Karpas-422 (cell line): ENCODE measurements at places on chromosomes 13 and 19. TPM values are rescaled to one million over a fixed set of nuclear protein-coding genes. Genes with fewer than 3 reads are reported as not detected.

DNA sequence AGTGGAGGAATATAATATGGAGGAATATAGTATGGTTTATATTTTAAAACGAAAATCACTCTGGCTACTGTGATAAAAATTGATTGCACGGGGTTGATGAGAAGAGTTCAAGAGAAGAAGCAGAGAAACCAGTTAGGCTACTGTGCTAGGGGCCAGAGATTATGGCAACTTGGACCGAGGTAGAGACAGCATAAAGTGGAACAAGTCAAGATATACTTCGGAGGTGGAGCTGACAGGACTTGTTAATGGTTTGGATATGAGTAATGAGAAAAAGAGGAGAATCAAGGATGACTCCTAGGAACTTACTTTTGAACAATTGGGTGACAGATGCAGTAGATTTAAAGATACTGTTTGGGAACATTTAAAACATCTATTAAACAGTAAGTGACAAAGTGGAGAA, 6.6 kb upstream of the WDFY2 start:
- H3K36me3 ChIP-seq, result no peaks in the 10 kb centered on the region
- no peak overlapping the region for H3K27ac ChIP-seq
- H3K27me3 ChIP-seq, result no peaks in the 10 kb centered on the region
- H3K4me3 ChIP-seq, result no peak overlapping the region

DNA sequence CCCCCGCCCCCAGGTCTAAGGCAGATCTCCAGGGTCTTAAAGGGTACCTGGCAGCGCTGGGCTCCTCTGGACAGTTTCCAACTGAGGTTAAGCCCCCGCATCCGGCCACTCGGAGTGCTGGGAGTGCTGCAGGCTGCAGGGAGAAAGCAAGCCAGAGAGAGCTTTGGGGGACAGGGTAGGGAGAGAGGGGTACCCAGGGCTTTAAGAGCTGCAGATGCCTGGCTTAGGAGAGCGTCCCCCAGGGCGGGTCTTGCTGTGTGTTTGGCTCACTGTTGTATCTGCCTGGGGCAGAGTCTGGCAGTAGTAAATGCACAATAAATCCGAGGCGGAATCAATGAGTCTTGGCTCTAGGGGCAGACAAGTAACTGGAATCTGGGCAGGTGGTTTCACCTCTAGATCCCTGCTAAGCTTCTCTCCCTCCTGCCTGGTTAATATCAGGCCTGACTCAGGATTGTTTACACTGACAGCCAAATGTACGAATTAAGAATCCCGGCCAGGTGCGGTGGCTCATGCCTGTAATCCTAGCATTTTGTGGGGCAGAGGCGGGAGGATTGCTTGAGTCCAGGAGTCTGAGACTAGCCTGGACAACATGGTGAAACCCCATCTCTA, 798 bp upstream of the COX6B2 start:
- no peaks in the 10 kb centered on the region for H3K27me3 ChIP-seq
- no peaks in the 10 kb centered on the region for H3K36me3 ChIP-seq
- no peak overlapping the region for H3K4me3 ChIP-seq
- H3K4me1 ChIP-seq, result no peaks in the 10 kb centered on the region

- no peak overlapping the region for H3K27ac ChIP-seq
- H3K4me3 ChIP-seq, result no peak overlapping the region
- peaks cover 6% of the 10 kb centered on the region for H3K4me1 ChIP-seq
- H3K27me3 ChIP-seq, result no peaks in the 10 kb centered on the region
- peaks cover 12% of the 10 kb centered on the region; the same call in 1 of the 2 replicates for H3K36me3 ChIP-seq
Measured at GRCh38 chr13:113528101-113528812, 37.7 kb upstream of the DCUN1D2 start.

- H3K27ac ChIP-seq, result no peak overlapping the region
- no peak for DNase-seq
- no peaks in the 10 kb centered on the region for H3K27me3 ChIP-seq
- H3K4me3 ChIP-seq, result no peak overlapping the region
- peaks cover 17% of the 10 kb centered on the region for H3K4me1 ChIP-seq
Measured at GRCh38 chr13:95247852-95248251, 53.4 kb downstream of the ABCC4 start.

- no peaks in the 10 kb centered on the region for H3K36me3 ChIP-seq
- H3K27ac ChIP-seq, result no peak overlapping the region
- DNase-seq, result no peak
Measured at GRCh38 chr19:16895467-16896145, 6.8 kb downstream of the F2RL3 start.

GRCh38 chr13:20378721-20379120, 146.6 kb upstream of the GJB6 start:
- no peaks in the 10 kb centered on the region for H3K36me3 ChIP-seq
- no peaks in the 10 kb centered on the region for H3K27me3 ChIP-seq
- no peaks in the 10 kb centered on the region for H3K4me1 ChIP-seq

DNA sequence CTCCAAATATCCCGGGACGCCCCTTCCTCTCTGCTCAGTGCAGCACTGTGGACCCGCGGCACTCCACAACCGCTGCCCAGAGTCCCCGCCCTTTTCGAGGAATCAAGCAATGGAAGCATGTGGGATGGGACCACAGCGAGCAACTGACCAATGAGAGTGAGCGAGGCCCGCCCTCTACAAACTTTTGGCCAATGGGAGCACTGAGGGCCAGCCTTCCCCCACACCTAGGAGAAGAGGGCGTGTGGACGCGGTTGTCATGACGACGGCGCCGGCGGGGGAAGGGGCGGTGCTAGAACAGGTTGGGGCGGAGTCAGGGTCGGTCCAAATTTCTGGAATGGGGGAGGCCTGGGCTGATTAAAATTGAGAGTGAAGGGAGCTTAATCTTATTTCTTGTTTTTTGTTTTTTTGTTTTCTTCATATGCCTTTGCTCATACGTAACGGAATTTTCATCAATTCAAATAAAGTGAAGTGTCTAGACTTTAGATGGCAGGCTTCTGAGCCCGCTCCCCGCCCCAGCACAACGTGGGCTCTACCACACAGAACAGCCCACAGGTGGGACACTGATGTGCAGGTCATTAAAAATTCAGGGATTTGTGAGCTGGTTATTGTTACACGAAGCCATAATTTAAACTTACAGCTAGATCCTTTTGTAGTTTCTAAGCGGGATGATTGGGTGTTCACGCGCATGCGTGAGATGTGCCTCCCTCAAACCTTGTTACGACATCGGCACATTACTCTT, at the start of gene DNAAF3:
TSS of gene DNAAF3 (minus strand) at position 84 of the 739 bp plus-strand sequence. CDS start 200 bp downstream, outside the sequence.
- H3K4me3 ChIP-seq, result no peak within 1 kb of the TSS
- no peaks in the 10 kb centered on the region for H3K27me3 ChIP-seq

DNA sequence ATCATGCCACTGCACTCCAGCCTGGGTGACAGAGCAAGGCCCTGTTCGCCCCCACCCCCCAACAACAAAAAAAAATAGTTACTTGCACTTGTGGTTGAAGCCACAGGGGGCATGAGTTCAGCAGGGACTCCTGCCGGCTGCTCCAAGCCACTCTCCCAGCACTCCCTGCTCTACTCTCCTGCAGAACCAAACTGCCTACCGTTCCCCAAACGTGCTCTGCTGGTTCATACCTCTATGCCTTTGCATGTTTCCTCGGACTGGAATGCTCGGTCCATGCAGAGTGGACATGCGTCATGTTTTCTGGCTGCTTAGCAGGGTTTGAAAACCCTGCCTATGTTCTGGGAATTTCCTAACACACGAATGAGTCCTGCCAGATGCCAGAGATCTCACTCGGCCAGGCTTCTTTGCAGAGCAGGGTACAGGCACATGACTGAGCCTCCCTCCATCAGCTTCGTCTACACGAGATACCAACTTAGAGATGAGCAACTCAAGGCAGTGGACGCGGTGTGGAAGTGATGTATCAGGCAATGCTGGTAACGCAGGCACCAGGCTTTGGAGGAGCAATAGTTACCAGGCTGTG, 8.5 kb upstream of the SLC25A15 start:
- no peak overlapping the region for H3K4me3 ChIP-seq
- no peaks in the 10 kb centered on the region for H3K27me3 ChIP-seq
- no peak overlapping the region for H3K27ac ChIP-seq
- H3K36me3 ChIP-seq, result no peaks in the 10 kb centered on the region
- H3K4me1 ChIP-seq, result peaks cover 25% of the 10 kb centered on the region

The GARIN5A gene
- 1.2 TPM in 1 of 2 replicates, not detected in the other for total RNA-seq

The ACP7 gene
- total RNA-seq, result not detected in 2 replicates

The NCAN gene
- not detected in 2 replicates for total RNA-seq

The FAM98C gene
- total RNA-seq, result 12.8 and 21.4 TPM in 2 replicates
